ENCODE measurements at places on chromosomes 6 and 20. TPM values are rescaled to one million over a fixed set of nuclear protein-coding genes. Genes with fewer than 3 reads are reported as not detected.

- peak; percentile 21 for DNase-seq
These were observed 17.2 kb downstream of the ENPP3 start for GRCh38 chr6:131654326-131654725.

GRCh38 chr6:53647462-53648094, 18.0 kb downstream of the KLHL31 start:
- DNase-seq = no peak

GRCh38 chr6:89987830-89988229, 93.6 kb downstream of the GJA10 start:
- no peak for DNase-seq

DNA sequence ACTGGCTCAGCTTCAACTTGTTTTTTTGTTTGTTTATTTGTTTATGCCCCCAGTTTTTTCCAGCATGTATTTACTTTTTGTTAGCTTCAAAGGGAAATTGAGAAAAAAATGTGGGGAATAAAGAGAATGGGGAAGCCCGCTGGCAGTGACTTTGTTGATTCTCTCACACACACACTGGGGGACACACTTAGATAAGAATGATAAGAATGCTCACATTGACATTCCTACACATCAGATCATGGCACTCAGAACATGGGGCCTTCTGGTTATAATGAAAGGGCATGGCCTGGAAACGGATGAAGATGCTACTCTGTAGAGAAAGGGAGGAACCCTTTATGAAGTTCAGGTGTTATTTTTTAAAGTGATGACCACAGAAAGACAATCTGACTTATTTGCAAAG, 15.6 kb upstream of the DAAM2 start:
- DNase-seq = no peak

- DNase-seq = peak; percentile 25
These were observed 122.4 kb downstream of the MRPL14 start for GRCh38 chr6:44004625-44005506.

GRCh38 chr20:52959125-52959524, 13.0 kb upstream of the TSHZ2 start:
- DNase-seq = peak; percentile 94

DNA sequence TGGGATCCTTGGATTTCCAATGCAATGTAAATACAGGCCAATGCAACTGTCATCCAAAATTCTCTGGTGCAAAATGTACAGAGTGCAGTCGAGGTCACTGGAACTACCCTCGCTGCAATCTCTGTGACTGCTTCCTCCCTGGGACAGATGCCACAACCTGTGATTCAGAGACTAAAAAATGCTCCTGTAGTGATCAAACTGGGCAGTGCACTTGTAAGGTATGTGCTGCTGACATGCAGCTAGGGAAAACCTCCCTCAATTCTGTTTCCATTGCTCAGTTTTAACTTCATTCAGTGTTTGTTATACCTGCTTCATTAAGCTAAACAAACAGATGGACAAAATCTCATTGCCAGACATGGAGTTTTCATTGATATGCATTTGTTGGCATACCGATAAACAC, 397.1 kb downstream of the ARHGAP18 start:
- no peak for DNase-seq

DNA sequence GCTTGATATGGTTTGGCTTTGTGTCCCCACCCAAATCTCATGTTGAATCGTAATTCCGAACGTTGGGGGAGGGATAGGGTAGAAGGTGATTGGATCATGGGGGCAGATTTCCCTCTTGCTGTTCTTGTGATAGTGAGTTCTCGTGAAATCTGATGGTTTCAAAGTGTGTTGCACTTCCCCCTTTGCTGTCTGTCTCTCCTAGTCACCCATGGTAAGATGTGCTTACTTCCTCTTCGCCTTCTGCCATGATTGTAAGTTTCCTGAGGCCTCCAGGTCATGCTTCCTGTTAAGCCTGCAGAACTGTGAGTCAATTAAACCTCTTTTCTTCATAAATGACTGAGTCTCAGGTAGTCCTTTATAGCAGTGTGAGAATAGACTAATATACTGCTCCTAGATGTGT, 19.9 kb downstream of the PFDN4 start:
- no peak for DNase-seq

DNA sequence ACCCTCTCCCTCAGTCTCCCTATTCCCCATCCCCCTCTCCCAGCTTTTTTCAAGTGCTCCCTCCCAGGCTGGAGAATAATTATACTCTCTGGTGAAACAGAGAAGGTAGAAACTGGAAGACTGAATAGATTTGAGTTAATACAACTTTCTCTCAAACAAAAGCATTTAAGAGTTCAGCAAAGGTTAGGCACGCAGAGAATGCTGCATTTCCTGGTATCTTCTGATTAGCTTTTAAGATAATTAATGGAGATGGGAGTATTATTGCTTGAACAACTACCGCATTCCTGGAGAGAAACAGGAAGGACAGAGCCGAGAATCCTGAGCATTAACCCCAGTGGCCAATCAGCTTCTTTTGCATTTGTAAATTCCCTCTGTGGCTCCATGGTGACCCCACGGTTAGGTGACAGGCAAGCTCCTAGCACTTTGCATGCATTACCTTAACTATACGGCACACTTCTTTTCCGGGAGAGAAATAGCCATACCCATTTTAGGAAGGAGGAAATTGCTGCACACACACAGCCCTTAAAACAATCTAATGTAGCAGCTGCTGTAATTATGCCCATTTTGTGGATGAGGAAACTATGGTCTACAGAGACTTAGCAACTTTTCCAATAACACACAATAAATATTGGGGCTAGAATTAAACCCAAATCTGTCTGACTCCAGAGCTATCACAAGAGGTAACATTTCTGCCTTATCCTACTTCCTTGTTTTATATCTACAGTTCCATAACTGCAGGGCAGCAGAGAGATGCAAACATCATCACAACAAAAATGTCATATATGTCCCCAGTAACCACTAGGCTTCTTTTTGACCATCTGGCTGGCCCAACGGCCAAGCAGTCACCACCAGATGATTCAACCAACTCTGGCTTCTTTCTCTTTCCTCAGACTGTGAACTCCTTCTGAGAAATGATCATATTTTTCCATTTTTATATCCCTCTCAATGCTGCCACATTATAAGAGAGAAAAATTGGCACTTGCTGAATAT, 169.9 kb downstream of the CD24 start:
- DNase-seq = no peak

DNA sequence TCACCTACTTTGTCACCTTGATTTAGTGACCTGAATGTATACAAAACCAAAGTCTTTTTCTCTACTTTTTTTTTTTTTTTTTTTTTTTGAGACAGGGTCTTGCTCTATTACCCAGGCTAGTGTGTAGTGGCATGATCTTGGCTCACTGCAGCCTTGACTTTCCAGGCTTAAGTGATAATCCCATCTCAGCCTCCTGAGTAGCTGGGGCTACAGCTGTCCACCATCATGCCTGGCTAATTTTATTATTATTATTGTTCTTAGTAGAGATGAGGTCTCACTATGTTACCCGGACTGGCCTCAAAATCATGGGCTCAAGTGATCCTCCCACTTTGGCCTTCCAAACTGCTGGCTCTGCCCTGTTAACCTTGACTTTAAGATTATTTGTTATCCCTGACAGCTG, 37.5 kb downstream of the CRISP2 start:
- no peak for DNase-seq

Gene HNF4A
- 0.05 TPM for total RNA-seq

Gene KCNK5
- total RNA-seq = 0.32 TPM

Gene TBXT
- total RNA-seq = not detected

Gene CST7
- 0.45 TPM for total RNA-seq

Gene LY6G6F
- total RNA-seq = not detected

Data from SK-MEL-5 (cell line).